ENCODE measurements at places on chromosomes 1 and 21.

GRCh38 chr21:18931237-18931636 is 527.7 kb upstream of the TMPRSS15 start:
- DNase-seq: no peak

GRCh38 chr1:74681449-74681848 is 7.9 kb upstream of the ERICH3 start:
- DNase-seq: no peak

DNA sequence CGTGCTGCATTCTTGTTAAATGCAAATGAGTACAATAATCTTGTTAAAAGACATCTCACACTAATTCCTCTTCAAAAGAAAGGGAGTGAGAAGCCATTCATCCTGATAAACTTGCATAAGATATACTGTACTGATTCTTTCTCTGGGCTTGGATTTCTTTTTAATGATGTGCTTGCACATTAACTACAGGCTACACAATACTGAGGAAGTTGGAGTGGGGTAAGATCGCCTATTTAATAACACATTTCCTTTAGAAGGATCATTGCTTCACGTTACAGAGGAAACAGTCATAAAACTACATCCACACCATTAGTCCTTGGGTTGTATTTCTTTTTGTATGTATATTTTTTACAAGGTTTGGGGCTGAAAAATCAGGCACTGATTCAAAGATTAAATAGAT is 36.6 kb downstream of the NRIP1 start:
- DNase-seq: no peak

DNA sequence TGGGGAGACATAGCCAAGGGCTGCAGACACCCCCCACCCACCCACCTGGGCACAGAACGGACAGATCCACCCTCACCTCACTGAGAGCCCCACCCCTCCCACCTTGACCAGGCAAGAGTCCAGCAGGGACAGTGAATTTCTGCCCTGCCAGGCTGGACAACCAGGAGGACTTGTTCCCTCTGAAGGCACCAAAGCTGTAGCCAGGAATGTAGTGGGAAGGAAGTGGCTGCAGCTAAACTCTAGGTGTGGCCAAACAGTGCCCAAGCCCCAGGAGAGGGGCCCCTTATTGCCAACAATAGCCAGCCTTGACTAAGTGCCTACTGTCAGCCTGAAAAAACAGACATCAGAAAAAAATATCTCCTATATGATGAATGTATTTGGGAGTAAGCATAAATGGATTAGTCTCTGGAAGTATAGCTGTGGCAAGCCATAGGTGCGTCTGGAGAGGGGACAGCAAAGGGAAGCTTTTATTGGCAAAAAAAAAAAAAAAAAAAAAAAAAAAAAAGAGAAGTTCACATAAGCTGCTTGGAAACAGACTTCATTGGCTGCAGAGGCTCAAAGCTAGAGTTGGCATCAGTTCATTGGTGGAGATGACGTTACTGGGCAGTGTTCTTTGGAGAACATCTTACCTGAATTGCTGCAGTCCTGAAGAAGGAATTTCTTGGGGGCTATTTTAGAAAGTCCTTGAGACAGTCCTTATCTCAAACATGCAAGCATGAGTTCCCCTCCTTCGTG is 64.1 kb upstream of the TMEM51 start:
- DNase-seq: no peak

DNA sequence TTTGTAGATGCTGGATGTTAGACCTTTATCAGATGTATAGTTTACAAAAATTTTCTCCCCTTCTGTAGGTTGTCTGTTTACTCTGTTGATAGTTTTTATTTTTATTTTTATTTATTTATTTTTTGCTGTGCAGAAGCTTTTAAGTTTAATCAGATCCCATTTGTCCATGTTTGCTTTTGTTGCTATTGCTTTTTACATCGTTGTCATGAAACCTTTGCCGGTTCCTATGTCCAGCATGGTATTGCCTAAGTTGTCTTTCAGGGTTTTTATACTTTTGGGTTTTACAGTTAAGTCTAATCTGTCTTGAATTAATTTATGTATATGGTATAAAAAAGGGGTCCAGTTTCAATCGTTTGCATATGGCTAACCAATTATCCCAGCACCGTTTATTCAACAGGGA is 819.5 kb downstream of the KCNT2 start:
- no peak for DNase-seq

DNA sequence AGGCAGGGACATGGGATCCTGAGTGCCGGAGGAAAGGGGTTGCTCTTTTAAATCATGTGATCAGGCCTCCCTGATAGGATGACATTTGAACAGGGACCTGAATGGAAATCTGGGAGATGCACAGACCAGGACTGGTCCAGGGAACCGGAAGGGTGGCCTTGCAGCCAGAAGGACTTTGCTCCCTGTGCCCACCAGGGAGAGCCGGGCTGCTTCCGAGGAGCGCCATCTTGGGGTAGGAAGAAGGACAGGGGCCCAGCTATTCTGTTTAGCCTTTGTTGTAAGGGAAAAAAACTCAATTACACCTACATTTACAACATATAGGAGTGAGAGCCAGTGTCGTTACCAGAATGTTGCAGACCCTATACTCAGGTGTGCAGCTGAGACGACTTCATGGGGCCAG is 5.5 kb downstream of the KLHDC7A start:
- DNase-seq: no peak

DNA sequence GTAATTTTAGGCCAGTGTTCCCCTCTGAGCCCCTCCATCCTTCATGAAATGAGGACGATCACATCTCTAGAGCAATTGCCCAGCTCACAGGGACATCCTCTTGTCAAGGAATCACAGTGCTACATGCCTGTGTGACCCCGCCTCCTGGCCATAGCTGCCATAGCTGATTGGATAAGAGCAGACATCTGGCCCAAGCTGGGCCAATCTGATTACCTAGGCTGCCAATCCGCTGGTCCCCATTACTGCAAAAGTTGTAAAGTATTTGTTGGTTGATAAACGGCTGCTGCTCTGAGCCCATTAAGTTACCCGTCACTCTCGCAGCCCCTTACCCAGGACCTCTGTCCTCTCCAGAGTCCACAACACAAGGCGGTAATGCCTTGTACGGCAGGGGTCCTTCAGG is 8.3 kb downstream of the NT5C1A start:
- no peak for DNase-seq

- no peak for DNase-seq
Observed at GRCh38 chr1:94273111-94273510, 35.7 kb upstream of the ARHGAP29 start.

GRCh38 chr1:198003468-198003867 is 86.3 kb downstream of the LHX9 start:
- no peak for DNase-seq

- DNase-seq: no peak
Observed at GRCh38 chr1:164618202-164618564, 59.2 kb downstream of the PBX1 start.

GRCh38 chr1:1293263-1294249 is 13.3 kb downstream of the SCNN1D start:
- DNase-seq: no peak

DNA sequence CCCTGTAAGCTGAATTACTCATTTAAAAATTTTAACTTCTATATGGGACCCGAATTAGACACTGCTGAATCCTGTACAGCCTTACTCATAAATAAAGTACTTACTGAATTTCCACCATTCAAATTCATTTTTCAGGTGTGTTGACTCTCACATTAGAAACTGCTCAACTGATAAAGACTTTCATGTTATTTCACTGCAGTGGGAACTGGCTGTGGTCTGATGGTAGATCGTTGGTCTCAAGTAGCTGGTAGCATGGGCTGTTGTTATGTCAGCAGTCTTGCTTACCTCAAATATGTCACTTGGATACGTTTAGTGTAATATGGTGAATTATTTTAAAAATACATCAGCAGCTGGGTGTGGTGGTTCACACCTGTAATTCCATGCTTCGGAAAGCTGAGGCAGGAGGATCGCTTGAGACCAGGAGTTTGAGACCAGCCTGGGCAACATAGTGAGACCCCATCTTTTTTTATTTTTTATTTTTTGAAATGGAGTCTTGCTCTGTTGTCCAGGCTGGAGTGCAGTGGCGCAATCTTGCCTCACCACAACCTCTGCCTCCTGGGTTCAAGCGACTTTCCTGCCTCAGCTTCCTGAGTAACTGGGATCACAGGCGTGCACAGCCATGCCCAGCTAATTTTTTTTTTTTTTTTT is 10.4 kb downstream of the DEGS1 start:
- DNase-seq: no peak

DNA sequence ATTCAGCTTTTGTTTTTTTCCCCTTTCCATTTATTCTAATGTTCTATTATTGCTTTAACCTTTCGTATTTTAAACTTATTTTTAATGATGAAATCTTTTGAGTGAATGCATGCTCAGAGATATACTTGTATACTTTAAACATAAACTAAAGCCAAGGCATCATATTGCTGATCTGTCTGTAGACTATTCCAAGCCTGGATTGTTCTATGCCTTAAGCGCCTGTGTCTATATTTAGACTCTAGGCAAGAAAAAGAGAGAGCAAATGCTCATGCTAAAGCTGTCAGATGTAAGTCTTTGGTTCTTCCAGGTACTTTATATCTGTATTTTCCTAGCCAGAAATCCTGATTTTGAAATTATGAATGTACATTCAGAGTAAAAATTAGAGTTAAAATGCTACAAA is 14.4 kb downstream of the SH3GLB1 start:
- DNase-seq: no peak

GRCh38 chr1:116268211-116268610 is 104.8 kb upstream of the ATP1A1 start:
- DNase-seq: peak; percentile 40

GRCh38 chr1:116311756-116312680 is 61.0 kb upstream of the ATP1A1 start:
- peak; percentile 56 for DNase-seq

DNA sequence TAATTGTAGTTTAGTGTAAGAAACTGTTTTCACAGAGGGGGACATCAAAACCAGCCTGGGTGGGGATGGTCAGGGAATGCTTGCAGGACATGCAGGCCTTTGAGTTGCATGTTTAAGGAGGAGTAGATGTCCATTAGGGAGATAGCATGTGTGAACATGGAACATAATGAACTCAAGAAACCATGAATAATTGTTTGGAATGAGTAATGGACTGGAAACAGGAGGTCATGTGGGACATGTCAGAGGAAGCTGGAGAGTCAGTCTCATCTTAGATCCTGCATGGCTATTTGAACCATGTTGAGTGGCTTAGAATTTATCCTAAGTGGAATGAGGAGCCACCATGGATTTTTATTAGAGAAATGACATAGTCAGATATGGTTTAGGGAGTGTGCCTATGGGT is 86.4 kb downstream of the RPE65 start:
- DNase-seq: no peak

GRCh38 chr1:207288315-207288714 is 33.2 kb upstream of the CD55 start:
- DNase-seq: no peak

- DNase-seq: no peak
Observed at GRCh38 chr1:154620751-154621150, 12.8 kb upstream of the ADAR start.

GRCh38 chr1:39213511-39214002 is 9.1 kb downstream of the MACF1 start:
- DNase-seq: no peak

GRCh38 chr1:233516732-233517131 is 97.2 kb upstream of the KCNK1 start:
- no peak for DNase-seq

DNA sequence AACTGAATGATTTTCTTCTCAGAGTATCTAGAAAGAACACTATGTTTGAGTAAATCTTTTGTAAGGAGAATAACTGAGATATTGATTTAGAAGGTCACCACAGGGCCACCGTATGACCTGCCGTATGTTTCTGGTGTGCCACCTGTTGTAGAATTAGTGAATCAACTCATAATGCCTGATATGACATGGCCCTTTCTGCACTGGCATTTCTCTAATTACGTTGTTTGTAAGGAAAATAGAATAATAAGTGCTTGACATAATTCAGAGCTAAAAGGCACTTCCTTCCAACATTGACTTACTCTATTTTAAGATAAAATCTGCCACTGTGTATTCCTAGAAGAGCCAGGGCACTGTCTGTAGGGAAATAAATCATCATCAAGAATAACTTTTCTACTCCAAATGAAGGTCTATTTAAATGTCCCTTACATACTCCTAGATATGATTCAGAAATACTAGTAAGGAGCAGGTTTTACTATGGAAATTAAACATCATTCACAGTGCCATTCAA is 101.7 kb downstream of the PHTF1 start:
- DNase-seq: no peak
